NCI-H69 (cell line): ENCODE measurements at places on chromosomes 2 and 18.

DNA sequence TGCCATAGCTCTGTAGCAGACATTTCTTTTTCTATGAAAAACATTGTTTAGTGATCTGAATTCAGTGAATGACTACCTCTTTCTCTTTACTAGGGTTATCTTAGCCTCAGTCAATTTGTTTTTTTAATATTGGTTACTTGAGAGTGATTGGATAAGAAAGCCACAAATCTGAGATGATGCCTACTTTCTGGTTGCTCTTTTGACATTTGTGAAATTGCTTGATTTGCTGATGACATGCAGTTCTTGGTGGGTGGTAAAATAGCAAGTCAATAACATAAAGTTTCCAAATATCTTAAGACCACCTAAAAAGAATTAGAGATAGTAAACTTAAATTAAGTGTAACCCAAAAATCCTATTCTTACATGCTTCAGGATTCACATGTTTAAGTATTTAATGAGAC lies 199.5 kb upstream of the STON1 start:
- DNase-seq, result peak; percentile 4

GRCh38 chr2:182110347-182110746 lies 124.7 kb downstream of the PPP1R1C start:
- DNase-seq, result no peak

- no peak for DNase-seq
Measured at GRCh38 chr18:32276906-32277305, 87.1 kb downstream of the MEP1B start.

DNA sequence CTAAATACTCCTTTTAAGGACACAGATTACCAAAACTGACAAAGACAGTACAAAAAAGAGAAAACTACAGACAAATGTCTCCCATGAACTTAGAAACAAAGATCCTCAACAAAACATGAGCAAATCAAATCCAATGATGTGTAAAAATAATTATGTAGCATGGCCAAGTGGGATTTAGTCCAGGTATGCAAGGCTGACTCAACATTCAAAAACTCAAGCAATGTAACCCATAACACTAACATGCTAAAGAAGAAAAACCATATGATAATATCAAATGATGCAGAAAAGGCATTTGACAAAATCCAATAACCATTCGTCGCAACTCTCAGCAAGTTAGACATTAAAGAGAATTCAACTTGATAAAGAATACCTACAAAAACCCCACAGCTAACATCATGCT lies 239.0 kb upstream of the KLHL29 start:
- no peak for DNase-seq

- DNase-seq, result no peak
Measured at GRCh38 chr2:47218899-47219525, 63.9 kb upstream of the STPG4 start.

DNA sequence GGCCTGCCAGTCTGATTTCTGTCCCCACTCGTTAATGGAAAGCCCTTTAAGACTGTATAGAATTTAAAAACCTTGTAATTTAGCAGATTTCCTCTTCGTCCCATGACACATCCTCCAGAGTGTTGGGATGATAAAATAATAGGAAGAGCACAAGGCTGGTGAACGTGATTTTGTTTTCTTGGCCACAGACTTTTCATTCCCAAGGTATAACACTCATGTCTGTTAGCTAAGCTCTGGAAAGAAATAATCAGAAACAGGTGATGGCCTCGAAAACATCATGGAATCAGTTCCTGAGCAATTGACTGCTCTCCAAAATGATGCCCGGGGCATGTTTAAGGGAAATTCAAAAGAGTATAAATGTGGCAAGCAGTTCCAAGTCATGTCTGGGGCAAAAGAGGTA lies 337.8 kb upstream of the TCF4 start:
- no peak for DNase-seq

DNA sequence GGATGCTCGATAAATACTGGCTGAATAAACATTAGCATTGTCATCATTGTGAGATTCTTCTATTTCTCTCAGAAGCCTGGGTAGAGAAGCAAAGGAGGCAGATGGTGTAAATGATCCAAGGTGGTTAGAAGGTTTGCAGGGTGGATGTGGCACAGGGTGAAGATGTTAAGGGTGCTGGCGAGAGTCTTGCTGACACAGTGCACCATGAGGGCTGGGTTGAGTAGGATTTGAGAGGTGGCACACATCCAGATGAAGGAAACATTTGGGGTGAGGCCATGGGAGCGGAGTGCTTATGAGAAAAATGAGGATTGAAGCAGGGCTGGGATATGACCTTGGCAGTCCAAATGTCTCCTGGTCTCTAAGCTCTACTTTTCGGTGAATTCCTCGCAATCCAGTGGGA lies 17.8 kb upstream of the CPO start:
- DNase-seq, result no peak

DNA sequence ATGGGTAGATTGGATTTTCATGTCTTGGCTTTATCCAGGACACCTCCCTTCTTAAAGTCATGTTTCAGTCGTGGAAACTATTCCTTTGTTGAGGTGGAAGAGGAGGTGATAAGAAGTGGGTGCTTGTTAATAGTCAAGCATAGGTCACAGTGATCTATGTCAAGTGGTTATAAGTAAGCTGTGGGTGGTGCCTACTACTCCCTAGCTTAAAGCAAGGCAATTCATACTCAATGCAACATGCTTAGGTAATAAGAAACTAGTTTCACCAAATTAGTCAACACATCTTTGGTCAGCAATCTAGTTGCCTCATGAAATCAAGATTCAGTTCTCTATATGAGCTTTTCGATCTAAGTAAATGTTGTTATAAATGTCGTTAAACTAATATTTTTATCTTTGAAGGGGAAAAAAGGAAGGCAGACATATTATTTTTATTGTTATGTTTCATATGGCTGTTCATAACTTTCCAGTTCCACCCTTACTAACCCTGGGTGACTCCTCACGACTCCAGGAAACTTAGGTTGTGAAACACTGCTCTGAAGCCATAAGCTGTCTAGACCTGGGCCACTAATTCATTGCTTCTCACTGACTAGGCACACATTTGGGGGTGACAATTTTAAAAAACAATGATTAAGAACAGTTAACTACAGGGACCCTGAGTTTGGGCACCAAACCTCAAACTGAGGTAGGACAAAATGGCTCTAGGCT lies 5.8 kb upstream of the ABCB11 start:
- no peak for DNase-seq

GRCh38 chr2:98773169-98773568 lies 42.2 kb upstream of the MGAT4A start:
- DNase-seq, result no peak

- DNase-seq, result no peak
Measured at GRCh38 chr2:226837787-226838603, 2.1 kb downstream of the RHBDD1 start.

DNA sequence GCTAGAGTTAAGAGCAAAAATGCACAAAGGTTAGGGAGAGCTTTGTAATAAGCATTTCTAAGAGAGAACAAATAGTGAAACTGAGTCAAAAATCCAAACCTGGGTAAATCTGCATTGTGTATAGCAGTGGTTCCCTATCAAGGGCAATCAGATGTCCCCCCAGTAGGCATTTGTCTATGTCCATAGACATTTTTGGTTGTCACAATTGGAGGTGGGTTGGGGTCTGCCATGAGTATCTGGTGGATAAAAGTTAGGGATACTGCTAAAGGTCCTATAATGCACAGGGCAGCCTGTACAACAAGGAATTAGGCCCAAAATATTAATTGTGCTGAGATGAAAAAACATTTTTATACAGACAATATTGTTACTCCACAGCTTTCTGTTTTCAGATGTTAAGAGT lies 21.0 kb downstream of the NOP58 start:
- no peak for DNase-seq

DNA sequence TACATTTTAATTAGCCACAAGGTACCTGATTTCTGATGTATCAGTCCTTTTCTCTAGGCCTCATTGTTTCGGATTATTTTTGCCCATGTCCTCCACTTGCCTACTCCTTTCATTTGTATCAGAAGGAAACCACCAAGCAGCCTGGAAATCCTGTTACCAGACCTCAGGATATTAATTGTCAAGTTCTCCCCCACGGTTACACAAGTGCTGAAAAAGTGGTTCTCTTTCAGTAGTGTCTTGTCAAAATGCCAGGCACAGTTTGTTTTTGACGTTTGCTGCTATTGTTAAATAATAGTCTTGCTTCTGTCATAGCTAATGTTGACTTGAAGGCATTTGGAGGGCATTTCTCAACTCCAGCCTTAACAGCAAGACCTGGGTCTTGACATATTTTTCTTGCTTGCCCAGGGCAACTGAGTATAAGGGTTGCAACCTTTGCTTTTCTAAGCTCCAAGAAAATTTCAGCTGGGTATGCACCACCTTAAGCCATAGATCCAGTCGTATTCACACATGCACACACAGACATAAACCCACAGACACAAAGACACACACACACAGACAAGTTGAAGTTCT lies 31.0 kb downstream of the INSIG2 start:
- DNase-seq, result no peak

DNA sequence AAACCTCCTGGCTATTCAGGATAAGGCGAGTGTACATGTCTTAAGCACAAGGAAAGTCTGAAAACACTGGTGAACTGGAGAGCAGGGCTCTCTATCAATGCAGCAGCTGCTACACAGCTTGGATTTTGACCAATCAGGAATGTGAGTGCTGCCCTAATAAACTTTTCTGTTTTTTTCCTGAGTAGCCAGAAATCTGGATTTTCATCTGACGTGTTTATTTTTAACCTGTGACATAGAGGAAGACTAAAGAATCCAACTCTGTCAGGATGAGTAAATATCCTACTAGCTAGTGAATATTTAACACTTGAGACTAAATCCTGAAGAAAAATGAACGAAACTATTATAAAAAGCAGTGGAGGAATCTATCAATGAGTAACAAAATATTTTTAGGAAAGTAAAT lies 1638.9 kb downstream of the LRP1B start:
- DNase-seq, result no peak

DNA sequence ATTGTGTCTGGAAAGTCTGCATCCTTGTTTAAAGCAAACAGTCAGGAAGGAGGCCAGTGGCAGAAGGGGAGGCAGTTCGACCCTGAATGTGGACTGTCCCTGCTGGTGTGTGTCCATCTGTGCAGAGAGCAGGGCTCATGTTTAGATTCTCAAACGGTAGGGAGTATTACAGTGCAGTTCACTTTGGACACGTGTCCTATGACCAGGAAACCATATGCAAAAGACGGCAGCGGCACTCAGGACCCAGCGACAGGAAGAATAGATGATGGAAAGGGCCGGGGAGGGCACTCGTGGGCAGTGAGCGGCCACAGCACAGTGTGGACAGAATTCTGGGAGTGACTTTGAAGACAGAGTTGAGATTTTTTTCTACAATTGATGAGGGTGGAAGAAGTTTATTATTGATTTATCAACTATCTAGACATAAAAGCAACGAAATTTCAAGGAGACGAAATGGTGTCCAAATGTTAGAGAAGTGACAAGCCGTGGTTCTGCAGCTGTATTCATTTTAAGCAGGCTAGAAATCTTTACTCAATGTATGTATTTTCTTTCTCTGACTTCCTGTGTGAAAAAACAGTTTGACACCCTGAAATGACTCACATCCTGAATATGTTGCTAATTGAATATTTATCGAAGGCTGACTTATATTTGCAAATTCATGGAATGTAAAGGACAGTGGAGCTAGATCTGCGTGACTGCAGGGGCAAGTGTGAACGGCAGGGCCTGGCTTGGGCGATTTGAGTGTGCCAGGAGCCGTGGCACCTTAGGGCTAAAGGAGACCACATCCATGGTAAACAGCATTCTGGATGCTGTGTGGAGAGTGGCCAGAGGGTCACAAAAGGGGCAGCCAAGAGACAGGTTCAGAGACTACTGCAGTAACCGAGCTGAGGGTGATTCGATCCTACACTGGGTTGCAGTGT lies 214.2 kb downstream of the PTGR3 start:
- DNase-seq, result no peak

DNA sequence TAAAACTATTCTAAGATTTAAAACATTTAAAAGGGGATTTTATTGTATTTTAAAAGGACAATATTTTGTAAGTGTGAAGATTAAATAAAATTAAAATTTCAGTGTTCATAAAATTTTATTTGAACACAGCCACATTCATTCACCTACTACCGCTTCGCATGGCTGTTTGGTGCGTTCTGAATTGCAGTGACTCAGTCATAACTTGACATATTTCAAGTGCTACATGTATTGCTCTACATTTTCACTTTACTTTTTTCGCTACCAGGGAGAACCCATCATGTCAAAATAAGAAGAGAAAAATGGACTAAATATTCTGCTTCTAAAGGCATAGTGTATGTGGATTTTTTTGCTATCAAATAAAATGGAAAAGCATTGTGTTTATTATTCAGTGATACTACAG lies 8.7 kb downstream of the PTH2R start:
- no peak for DNase-seq

- no peak for DNase-seq
Measured at GRCh38 chr2:105373895-105374401, 24.9 kb downstream of the FHL2 start.

GRCh38 chr2:149315461-149315860 lies 14.9 kb upstream of the LYPD6 start:
- DNase-seq, result peak; percentile 9

- DNase-seq, result no peak
Measured at GRCh38 chr18:427005-427404, 73.5 kb downstream of the COLEC12 start.

DNA sequence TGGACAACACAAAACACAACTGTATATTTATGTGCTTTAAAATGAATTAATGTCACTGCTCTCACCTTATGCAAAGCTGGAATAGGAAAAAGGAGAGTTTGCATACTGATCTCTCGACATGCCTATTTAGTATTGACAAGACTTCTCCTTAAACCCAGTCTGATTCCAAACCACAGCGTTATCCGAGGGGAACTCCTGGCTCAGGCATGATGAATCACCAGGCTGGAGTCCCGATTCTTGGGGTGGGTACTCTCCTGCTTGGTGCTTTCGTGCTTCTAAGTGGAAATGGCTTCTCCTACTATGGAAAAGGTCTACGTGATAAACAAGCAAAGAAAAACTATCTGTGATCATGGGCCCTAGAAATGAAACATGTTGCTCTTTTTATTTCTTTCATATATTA lies 88.9 kb upstream of the SLC35G4 start:
- no peak for DNase-seq

GRCh38 chr2:174535757-174536703 lies 49.2 kb upstream of the GPR155 start:
- peak; percentile 81 for DNase-seq

DNA sequence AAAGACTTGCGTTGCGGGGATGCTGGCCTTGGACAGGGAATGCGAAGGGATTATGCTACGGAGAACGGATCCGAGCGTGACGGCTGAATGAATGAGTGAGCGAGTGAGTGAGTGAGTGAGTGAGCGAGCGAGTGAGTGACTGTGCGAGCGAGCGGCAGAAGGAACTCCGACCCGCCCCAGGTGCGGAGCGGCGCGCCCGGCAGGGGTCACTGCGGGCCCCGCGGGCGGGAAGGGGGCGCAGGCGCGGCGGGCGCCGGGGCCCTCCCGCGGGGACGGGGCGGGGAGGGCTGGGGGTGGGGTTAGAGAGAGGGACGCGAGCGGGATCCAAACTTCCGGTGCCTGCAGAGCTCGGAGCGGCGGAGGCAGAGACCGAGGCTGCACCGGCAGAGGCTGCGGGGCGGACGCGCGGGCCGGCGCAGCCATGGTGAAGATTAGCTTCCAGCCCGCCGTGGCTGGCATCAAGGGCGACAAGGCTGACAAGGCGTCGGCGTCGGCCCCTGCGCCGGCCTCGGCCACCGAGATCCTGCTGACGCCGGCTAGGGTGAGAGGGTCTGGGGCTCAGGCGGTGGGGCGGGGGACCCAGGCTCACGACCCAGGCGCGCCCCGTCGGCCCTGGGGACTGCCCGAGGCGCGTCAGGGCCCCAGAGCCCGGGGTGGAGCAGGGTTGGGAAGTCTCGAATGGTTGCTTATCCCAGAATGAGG lies at the start of gene ITM2C:
TSS of gene ITM2C (plus strand) at position 338 of the 702 bp plus-strand sequence. CDS start at position 422, 84 bp downstream.
- peak; percentile 75 for DNase-seq
